ENCODE measurements at places on chromosomes 3 and 15. TPM values are rescaled to one million over a fixed set of nuclear protein-coding genes. Genes with fewer than 3 reads are reported as not detected.

GRCh38 chr3:38348903-38349302 is 2.3 kb downstream of the XYLB start:
- no peaks in the 10 kb centered on the region for H3K27me3 ChIP-seq
- no peak overlapping the region for H3K4me3 ChIP-seq
- H3K27ac ChIP-seq = no peak overlapping the region
- DNase-seq = no peak

DNA sequence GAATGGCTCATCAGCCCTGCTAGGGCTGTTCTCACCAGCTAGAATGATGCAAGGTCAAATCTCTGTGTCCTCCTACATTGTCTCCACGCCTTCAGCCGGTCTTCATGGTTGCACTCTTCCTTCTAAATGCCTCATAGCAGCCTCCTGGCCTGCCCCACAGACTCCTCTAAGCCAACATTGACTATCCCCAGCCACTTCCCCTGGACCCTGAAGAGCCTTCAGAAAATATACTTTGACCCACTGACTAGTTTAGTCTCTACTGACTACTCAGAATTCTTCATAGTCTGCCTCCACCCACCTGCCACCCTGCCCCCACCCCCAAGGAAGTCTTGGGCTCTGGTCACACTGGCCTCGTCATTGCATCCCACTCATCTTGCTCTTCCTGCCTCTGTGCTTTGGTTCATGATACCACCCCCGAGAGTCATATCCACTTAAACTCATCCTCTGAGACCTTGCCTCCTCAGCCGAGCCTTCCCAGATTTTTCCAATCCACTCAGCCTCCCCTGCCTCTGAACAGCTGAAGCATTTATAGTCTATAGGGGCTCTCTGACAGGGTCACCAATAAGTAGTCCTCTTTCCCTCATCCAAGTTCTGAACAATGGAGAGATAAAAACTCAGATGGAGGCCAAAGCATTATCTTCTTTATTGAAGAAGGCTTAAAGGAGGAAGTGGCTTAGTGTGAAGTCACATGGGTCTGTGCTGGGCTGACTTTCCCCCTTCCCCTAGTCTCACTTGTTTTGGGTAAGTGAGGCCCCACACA is 9.5 kb upstream of the DOCK3 start:
- H3K36me3 ChIP-seq = no peaks in the 10 kb centered on the region
- no peak overlapping the region for H3K27ac ChIP-seq
- no peaks in the 10 kb centered on the region for H3K4me1 ChIP-seq
- no peak overlapping the region for H3K4me3 ChIP-seq

DNA sequence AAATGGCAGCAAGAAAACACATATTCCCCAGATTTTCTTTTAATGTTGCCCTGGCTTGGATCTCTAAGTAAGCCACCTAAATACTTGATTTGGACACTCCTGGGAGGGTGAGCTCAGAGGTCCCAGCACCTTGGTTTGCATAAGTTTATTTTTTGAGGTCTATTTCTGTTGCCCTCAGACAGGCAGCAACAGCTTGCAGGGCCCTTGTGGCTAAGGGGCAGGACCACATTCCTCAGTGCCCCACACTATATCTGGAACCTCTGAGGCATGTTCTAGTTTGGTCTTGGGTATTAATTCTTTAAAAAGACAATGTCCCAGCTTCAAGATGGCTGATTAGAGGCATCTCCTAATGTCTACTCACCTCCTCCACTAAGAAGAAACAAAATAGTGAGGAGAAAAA is 57.5 kb downstream of the IGSF11 start:
- H3K36me3 ChIP-seq = no peaks in the 10 kb centered on the region
- H3K27me3 ChIP-seq = no peaks in the 10 kb centered on the region
- H3K4me3 ChIP-seq = no peak overlapping the region
- no peaks in the 10 kb centered on the region for H3K4me1 ChIP-seq

- H3K36me3 ChIP-seq = no peaks in the 10 kb centered on the region
- H3K4me3 ChIP-seq = no peak overlapping the region
- no peaks in the 10 kb centered on the region for H3K4me1 ChIP-seq
Measured at GRCh38 chr3:137116619-137117018, 158.8 kb downstream of the IL20RB start.

DNA sequence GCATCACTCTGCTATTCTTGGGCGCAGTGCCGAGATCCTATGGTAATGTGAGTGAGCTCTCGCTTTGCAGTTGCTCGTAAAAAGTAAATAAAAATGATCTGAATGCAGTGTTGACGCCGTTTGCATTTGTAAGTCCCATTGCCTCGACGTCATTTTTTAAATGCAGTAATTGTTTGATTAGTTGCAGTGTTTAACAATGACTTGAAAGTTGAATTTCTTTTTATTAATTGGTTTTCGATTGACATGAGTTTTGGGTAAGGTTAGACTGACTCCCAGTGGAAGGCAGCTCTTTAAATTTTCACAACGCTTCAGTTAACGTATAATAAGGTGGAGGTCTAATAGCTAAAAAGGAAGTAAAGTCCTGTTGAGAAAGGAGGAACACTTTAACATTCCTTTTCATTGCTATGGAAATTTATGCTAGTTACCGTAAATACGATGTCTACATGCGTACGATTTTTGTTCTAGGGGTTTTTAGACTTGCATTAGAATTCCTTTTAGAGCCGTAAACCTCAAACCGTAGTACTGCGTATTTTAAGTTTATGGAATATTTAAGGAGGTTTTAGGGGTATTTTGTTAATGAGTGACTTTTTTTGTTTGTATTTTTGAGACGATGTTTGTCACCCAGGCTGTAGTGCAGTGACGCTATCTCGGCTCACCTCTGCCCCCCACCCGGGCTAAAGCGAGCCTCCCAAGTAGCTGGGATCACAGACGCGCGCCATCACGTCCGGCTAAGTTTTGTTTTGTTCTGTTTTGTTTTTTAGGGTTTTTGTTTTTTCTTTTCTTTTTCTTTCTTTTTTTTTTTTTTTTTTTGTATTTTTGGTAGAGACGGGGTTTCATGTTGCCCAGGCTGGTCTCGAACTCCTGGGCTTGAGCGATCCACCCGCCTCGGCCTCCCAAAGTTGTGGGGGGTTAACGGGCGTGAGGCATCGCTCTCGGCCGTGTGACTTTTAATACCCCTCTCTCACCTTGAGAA is 1.4 kb downstream of the MORF4L1 start:
- peak overlapping the region; percentile 99 for H3K27ac ChIP-seq
- H3K4me3 ChIP-seq = peak overlapping the region; percentile 89
- no peak for DNase-seq
- H3K4me1 ChIP-seq = peaks cover 10% of the 10 kb centered on the region

GRCh38 chr3:123743121-123743520 is 141.0 kb downstream of the MYLK start:
- H3K4me1 ChIP-seq = no peaks in the 10 kb centered on the region
- no peak overlapping the region for H3K27ac ChIP-seq
- H3K4me3 ChIP-seq = no peak overlapping the region
- no peaks in the 10 kb centered on the region for H3K27me3 ChIP-seq

HIGD2B gene
- total RNA-seq = 0.51 TPM

ABHD6 gene
- 16.9 TPM for total RNA-seq
